ENCODE measurements at places on chromosomes 7 and 10.

GRCh38 chr7:118352867-118353453 is 128.5 kb downstream of the ANKRD7 start:
- DNase-seq, result no peak

DNA sequence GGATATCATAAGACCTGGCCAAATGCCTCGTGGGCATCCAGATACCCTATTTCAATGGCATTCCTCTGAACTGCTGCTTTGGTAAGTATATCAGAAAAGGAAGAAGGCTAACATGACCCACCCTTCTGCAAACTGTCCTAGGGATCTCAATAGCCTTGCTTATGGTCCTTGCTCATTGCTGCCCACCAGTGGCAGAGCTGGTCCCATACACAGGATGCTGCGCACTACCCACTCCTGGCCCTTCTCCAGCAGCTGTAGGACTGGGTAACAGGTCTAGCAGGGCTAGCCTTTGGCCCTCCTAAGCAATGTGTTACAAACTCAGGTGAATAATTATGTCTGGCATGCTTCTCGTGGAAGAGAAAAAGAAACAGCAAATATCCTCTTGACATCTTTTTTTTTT is 72.5 kb downstream of the C10orf90 start:
- DNase-seq, result peak; percentile 18

DNA sequence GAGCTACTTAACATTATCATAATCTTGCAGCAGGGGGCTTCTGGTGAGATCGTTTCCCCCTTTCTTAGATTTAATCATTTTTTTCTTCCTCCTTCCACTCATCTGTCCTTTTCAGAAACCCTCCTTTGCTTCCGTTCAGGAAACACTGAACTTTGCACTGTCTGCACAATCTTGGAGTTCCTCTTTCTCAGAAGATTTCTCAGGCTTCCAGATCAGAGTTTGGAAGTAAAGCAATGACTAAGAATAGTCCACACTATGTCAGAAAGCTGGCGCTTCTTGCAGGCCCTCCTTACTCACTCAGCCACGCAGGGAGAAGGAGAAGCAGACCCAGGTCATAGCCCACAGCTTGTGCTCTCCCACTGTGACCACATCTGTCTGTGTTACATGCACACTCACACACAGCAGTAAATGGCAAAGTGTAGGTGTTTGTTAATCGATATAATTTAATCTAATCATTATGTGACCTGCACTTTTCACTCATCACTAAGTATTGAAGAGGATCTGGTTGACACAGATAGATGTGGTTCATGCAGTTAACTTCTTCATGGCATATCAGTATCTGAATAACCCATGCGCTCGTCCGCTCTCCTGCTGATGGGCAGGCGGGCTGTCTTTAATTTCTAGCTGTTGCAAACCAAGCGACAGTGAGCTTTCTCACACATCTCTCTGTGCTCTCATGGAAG is 30.2 kb downstream of the ALOX5 start:
- DNase-seq, result no peak

DNA sequence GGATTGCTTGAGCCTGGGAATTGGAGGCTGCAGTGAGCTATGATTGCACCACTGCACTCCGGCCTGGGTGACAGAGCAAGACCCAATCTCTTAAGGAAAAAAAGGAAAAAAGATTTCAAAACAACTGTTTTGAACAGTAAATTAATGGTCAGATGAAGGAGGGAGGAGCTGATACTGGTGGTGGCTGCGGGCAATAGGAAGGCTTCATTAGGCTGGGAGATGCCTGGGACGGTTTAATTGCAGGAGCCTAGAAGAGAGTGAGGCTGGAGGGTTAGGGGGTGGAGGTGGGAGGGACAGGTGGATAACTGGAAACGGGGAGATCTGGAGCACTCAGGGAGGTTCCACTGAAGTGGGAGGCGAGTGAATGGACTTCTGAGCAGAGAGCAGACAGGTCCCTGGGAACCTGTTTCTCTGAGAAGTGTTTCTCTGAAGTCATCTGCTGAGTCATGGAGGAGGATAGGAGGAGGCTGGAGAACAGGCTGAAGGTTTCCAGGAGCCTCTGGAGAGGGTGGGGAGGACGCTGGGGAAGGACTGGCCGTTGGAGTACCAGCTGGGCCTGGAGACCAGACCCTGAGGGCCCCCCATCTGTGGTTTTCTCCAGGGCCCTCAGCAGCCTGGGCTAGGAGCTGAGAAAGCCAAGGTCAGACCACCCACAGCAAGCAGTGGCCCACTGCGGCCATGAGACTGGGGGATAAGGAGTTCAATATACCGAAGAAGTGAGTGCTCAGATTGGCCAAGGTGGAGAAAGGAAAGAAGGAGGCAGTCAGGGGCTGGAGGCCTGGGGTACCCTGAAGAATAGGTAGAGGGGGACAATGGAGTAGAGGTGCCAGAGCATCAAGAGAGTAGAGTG is 14.4 kb upstream of the YWHAG start:
- DNase-seq, result no peak

- peak; percentile 24 for DNase-seq
Observed at GRCh38 chr7:64888901-64889685, 14.0 kb upstream of the ZNF273 start.

- DNase-seq, result no peak
Observed at GRCh38 chr7:46032353-46032752, 111.3 kb upstream of the IGFBP3 start.

GRCh38 chr10:845526-845925 is 86.0 kb downstream of the LARP4B start:
- DNase-seq, result no peak

DNA sequence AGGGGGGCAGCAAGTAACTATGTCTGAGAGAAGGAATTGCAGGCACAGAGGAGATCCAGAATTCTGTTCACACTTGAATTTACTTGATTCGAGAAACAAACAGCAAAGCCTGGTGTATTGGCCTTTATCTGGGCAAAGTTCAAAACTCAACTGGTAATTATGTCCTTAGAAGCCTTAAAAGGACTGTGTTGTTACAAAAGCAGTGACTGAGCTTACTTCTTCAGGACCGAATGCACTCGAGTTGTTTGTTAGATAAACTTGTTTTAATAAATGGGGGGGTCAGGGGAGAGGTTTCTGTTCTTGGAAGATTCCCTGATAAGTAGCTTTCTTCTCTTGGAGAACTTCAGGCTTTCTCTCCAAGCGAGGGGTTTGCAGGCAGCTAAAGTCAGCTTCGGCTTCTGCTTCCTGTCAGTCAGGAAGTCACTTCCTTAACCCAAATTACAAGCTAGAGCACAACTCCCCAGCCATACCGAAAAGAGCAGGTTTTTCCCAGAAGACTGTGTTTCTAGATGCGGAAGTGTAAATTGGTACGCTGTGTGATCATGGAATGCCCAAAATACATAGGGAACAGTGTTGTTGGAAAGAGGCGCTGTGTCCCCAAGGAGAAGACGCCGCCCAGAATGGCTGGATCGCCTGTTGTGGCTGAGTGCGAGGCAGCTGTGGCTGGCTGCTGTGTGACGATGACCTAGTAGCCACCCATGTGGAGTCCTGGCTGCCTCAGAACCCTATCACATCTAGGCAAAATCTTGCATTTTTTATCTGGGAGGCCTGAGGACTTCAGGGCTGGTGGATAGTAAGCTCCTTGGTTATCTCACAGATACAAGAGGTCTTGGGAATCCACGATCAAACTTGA is 110.4 kb downstream of the TCF7L2 start:
- DNase-seq, result no peak

DNA sequence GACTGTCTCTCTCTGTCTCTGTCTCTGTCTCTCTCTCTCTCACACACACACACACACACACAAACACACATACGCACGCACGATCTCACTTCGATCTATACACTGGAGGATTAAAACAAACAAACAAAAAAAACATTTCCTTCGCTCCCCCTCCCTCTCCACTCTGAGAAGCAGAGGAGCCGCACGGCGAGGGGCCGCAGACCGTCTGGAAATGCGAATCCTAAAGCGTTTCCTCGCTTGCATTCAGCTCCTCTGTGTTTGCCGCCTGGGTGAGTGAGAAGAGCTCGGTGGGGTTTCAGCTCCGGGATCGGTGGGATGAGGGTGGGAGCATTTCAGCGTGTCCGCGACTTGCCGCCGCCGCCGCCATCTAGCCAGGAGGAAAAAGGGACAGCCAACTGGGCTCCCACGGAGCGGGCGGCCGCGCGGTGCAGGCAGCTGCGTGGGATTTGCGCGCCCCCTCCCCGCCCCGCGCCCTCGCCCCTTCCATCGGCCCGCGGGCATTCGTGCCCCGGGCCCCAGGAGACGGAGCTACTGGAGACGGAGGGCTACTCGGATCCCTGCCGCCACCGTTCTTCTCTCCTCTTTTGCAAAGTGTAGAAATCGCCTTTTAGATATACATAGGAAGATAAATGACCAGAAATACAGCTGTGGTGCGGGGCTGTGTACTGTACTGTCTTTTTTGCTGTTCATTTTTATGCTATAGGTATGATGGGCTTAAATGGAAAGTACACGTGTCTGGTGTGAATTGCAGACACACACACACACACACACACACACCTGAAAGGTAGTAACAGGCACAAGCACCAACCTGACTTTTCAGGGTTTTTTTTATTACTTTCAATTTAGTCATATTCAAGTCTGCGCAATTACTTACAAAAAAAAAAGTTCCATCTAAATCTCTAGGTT is 581 bp downstream of the PTPRZ1 start:
- DNase-seq, result no peak

GRCh38 chr10:89302625-89303024 is 779 bp downstream of the IFIT2 start:
- DNase-seq, result no peak

- no peak for DNase-seq
Observed at GRCh38 chr10:121838149-121838548, 89.7 kb downstream of the ATE1 start.

GRCh38 chr7:5689118-5689517 is 92.3 kb downstream of the RNF216 start:
- peak; percentile 78 for DNase-seq

DNA sequence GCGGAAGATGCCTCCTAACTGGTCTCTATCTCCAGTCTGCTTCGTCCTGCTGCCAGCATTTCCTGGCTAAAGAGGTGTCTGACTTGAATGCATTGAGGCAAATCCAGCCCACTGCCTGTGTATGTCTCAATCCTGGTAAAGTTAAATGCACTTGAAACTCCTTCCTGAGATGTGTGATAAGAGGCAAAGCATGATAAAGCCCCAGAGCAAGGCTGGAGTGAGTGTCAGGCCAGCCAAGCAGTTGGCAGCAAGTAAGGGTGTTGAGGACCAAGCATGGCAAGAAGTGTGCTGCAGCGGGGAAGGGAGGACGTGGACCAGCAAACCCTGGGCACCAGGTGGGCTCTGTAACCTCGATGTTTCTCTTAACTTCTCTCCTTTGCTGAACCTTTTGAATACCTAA is 29.1 kb downstream of the LRRC18 start:
- DNase-seq, result no peak

- DNase-seq, result no peak
Observed at GRCh38 chr7:24595671-24596418, 22.6 kb downstream of the PALS2 start.

GRCh38 chr10:16933783-16934182 is 116.6 kb upstream of the RSU1 start:
- DNase-seq, result no peak

GRCh38 chr10:131889755-131890154 is 11.1 kb upstream of the PPP2R2D start:
- no peak for DNase-seq

DNA sequence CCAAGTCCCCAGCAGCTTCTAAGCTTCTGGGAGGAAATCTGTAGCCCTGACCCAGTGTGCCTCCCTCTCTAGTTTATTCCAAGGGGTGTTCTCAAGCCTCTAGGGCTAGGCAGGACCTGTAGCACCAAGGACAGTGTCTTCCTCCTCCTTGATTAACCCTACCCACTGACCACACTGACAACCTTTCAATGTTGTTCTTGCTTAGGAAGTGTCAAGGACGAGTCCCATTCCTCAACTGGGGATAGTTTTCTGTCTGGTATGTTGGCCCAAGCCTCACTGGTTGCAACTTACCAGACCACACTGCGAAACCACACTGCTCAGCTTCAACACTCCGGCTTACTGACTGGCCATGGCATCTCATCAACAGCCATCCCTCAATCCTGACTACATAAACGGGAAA is 100.0 kb downstream of the RNF216 start:
- no peak for DNase-seq

DNA sequence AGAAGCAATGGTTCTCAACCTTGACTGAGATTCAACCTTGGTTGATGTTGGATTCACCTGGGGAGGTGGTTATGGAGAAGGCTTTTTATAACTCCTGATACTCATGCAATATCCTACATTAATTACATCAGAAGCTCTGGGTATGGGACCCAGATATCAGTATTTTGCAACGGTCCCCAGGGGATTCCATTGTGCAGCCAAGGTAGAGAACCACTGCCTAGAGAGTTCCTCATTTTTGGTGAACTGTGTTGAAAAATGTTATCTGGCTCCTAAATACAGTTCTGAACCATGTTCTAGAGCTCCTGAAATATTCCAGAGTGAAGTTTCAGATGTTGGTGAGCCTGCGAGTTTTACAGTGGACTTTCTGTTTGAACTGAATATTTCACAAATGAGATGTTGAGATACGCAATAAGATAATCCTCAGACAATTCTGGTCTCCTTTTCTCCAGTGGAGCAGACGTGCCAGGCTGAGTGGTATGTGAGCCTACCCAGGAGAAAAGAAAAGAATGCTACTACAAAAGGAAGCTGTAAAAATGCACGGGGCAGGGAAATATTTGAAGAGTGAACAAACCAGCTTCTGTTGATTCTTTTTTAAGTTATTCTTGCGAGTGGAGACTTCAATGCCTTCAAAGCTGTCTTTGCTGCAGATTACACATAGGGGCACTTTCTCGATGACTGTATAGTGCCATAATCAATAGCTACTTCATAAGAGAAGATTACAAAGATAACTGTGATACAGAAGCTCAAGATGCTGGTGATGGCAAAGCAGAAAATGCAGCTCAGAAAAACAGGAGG is 13.6 kb upstream of the C10orf120 start:
- no peak for DNase-seq

- DNase-seq, result no peak
Observed at GRCh38 chr10:125085258-125086054, 74.9 kb downstream of the CTBP2 start.

GRCh38 chr7:16205466-16205865 is 215.9 kb downstream of the CRPPA start:
- DNase-seq, result no peak

GRCh38 chr7:106288263-106288662 is 3.5 kb upstream of the NAMPT start:
- DNase-seq, result no peak

GRCh38 chr7:100079024-100079560 is 2.4 kb downstream of the ZNF3 start:
- DNase-seq, result no peak

DNA sequence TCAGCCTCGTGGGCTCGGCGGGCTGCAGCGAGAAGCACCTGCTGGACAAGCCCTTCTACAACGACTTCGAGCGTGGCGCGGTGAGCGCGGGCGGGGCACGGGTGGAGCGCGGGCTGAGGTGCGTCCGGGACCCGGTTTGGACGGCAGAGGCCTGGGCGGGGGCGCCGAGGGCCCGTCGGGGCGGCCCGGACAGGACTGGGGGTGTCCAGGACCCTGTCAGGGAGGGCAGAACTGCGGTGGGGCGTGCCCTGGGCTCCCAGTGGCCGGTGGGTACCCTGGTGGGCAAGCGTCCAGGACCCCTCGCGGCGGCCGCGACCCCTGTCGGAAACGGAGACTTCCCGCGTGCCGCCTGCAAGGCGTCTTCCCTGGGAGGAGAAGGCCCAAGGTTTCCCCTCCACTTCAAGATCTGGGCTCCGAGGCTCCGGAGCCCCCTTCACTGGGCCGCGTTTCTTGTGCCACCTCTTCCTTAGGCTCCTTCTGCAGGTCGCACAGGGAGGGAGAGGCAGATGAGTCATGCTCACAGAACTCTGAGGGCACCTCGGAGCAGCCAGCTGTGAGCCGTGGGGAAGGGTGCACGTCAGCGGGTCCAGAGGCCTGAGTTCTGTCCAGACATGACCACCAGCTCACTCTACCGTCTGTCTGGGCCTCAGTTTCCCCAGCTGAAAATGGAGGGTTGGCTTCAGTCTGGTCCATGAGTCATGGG is 485 bp downstream of the ALOX5 start:
- no peak for DNase-seq

Data from activated CD4-positive, alpha-beta memory T cell treated with anti-CD3 and anti-CD28 coated beads for 36 hours (primary cell).